Kasumi-1 (cell line): ENCODE measurements at places on chromosomes 7 and 10.

DNA sequence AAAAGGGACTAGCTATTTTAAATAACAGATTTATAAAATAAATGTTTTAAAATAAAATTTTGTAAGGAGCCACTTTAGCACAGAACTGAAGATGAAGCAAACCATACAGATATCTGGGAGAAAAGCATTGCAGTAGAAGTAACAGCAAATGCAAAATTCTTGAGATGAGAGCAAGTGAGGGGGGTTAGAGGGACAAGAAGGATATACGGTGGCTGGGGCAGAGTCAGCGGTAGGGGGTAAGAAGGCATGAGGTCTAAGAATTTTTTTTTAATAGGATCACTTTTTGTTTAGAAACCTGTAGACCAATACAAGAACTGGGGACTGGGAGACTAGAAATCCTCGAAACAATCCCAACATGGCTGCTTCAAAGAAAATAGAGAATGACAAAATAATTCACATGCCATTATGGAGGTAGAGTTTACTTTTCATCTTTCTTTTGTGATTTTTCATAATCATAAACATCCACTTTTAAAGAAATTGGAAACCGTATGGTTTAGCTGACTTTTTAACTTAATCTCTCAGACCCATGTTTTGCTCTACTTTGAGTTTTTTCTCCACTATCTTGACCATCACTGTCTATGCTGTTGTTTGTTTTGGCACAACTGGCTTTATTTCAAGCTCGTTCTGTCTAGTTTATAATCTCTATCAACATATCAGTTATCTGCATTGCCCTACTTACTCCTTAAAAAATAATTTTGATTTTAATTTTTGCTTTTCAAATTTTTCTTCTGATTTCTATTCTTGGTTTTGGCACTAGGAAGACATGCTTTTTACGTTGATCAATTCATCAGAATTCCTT is 73.5 kb downstream of the KMT2C start:
- DNase-seq = no peak

- DNase-seq = no peak
Measured at GRCh38 chr10:517872-518475, 171.5 kb downstream of the DIP2C start.

DNA sequence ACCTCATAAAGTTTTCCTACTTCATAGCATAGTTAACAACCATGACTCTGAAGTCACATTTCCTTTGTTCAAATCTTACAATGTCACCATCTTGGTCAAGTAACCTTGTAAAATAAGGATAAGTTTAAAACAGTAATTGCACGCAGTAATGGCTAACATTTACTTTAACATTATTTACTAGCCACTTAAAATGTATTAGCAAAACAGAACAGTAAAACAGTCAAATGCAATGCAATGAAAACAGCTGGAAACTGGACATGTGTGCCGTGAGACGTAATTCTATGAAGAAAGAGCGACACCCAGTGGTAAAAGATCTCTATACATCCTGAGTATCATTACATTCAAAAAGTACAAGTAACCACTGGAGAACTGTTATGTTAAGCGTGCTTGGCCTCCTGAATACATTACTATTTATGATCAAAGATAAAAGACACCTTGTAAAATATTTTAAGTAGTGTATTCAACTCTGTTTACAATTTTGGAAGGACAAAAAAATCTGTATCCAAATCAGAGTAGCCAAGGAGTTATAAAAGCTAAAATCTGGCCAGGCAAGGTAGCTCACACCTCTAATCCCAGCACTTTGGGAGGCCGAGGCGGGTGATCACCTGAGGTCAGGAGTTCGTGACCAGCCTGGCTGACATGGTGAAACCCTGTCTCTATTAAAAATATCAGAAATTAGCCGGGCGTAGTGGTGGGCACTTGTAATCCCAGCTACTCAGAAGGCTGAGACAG is 27.2 kb downstream of the ATE1 start:
- peak; percentile 98 for DNase-seq

DNA sequence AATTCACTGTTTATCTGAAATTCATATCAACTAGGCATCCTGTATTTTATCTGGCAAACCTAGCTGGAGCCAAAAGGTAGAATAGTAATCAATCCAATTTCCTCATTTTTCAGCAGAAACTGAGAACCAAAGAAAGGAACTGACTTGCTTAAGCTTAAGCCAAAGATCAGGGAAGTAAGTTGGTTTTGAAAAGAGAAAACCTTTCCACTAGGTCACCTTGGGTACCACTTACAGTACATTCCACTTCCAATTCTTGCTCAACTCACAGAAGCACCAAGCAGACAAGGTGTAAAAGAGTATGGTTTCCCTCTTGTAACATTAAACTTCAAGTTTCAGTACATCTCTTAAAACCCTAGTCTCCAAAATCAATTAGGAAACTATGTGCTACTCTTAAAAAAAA is 79.6 kb downstream of the ZFAND4 start:
- DNase-seq = peak; percentile 52

DNA sequence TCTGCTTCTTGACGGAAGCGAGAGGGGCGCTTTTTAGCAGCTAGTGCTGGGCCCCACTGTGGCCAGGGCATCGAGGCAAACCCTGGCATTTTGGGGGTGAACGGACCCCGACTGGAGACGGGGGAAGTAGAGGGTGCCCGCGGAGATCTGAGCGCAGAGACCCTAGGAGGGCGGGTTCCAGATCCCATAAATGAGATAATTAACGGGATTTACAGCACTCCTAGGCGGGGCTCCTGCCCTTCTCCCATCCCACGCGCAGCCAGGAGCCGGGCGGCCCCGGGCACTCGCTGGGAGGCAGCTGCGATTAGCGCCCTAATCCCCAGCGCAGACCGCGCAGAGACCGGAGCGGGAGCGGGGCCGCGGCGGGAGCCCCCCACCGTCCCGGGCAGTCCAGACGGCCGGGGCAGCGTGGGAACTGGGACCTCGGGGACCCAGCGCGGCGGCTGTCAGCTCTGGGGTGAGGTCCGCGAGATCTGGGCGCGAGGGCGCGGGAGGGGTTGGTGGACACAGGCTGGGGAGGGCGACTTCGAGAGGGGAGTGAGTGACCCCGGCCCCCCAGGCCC is 735 bp downstream of the JCAD start:
- no peak for DNase-seq
